ENCODE measurements at places on chromosomes 11 and 22.

DNA sequence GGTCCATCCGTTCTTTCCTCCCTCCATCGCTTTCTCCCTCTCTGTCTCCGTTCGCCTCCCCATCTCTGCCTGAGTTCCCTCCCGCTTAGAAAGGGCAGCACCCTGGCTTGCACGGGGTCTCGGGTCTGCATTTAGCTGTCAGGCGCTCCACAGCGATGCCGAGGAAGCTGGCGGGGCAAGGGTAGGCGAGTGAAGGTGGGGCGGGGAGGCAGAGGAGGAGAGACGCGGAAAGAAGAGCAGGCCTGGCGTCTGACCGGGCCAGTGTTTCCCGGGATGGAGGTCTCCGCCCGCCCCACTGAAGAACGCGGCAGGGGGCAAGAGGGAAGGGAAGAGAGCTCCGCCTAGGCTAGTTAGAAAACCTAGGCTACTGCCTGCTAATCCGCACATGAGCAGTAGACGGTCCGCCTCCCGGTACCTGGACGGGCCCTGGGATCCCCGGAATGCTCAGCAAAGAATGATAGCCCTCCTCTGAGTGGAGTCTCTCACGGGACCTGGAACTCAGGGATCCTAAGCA is 3922.5 kb upstream of the OR11H1 start:
- H3K4me3 ChIP-seq = no peak overlapping the region
- H3K36me3 ChIP-seq = no peaks in the 10 kb centered on the region
- no peak for DNase-seq

GRCh38 chr11:75105462-75105925 is 8.8 kb upstream of the OR2AT4 start:
- DNase-seq = peak; percentile 80
- H3K4me3 ChIP-seq = no peak overlapping the region
- H3K4me1 ChIP-seq = no peaks in the 10 kb centered on the region
- H3K27me3 ChIP-seq = no peaks in the 10 kb centered on the region

DNA sequence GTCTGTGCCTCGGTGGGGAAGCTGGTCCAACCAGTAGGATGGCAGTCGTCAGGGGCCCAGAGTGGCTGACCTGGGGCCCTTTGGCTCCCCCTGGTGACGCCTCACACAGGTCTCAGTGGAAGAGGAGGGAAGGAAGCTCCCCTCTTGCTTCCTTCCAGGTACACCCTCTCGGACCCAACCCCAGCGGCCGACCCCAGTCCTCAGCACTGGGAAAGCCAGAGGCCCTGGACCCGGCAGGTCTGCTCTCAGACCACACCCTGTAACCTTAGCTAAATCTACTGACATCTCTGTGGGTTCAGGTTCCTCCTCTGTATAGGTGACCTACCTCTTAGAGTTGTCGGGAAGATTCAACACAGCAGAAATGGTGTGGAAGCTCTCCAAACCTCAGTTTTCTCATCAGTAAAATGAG is 3.4 kb upstream of the SCUBE1 start:
- H3K27me3 ChIP-seq = peaks cover 3% of the 10 kb centered on the region
- no peak overlapping the region for H3K4me3 ChIP-seq
- no peaks in the 10 kb centered on the region for H3K36me3 ChIP-seq
- no peak overlapping the region for H3K27ac ChIP-seq

- no peak overlapping the region for H3K4me3 ChIP-seq
- DNase-seq = no peak
- H3K4me1 ChIP-seq = peaks cover 13% of the 10 kb centered on the region
- H3K27me3 ChIP-seq = no peaks in the 10 kb centered on the region
- no peaks in the 10 kb centered on the region for H3K36me3 ChIP-seq
Observed at GRCh38 chr11:110000850-110001249, 92.3 kb upstream of the ZC3H12C start.

- no peaks in the 10 kb centered on the region for H3K36me3 ChIP-seq
- H3K27ac ChIP-seq = no peak overlapping the region
- no peaks in the 10 kb centered on the region for H3K27me3 ChIP-seq
- no peak for DNase-seq
- no peak overlapping the region for H3K4me3 ChIP-seq
Observed at GRCh38 chr11:38476808-38477575, 1879.0 kb upstream of the RAG2 start.

DNA sequence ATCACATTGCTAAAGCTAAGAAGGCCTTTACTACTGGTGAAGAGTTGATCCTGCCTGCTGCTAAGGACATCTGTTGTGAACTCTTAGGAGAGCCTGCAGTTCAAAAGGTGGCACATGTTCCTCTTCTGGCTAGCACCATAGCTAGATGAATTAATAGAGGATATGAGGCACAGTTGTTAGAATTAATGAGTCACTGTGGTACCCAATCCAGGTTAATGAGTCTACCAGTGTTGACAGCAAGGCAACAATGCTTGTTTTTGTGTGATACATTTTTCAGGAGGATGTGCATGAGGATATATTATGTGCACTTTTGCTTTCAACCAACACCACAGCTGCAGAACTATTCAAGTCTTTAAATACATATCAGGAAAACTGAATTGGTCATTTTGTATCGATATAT is 12.0 kb downstream of the C11orf58 start:
- no peaks in the 10 kb centered on the region for H3K4me1 ChIP-seq
- DNase-seq = no peak
- no peak overlapping the region for H3K4me3 ChIP-seq
- H3K27me3 ChIP-seq = no peaks in the 10 kb centered on the region
- no peak overlapping the region for H3K27ac ChIP-seq

- no peaks in the 10 kb centered on the region for H3K27me3 ChIP-seq
- H3K36me3 ChIP-seq = no peaks in the 10 kb centered on the region
- no peaks in the 10 kb centered on the region for H3K4me1 ChIP-seq
- DNase-seq = no peak
Observed at GRCh38 chr11:4118107-4118506, 23.5 kb downstream of the RRM1 start.

DNA sequence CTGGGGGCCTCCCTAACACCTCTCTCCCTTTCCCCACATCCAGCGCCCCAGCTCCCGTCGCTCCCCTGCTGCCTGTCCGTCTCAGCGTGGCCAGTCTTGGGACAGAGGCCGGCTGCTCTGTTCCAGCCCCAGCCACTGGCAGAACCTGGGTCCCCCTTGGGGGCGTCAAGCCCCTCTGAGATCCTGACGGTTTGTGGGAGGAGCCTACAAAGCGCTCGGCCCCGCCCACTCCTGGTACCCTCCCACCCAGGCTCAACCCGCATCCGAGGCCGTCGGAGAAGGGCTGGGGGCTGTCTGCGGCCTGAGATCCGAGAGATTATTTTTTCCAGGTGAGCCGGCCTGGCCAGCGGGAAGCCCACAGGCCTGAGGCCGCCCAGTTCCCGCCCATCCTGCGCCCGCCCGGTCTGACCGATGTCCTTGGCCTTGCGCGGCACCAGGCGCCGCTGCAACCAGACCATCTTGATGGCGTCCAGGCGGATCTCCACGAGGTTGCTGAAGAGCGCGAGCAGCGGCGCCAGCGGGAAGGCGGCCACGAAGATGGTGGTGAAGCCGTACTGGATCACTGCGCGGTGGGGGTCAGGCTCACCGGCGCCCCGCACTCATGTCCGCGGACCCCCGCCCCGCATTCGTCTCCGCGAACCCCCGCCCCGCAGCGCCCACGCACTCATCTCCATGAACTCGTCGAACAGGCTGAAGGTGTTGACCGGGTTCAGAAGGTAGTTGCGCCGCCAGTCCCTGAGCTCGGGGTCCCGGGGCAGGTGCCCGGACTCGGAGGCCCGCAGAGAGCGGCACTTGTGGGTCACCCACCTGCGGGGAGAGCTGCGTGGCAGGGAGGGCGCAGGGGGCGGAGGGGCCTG is 5.5 kb upstream of the SIGIRR start:
- DNase-seq = no peak
- H3K4me3 ChIP-seq = no peak overlapping the region
- H3K4me1 ChIP-seq = peaks cover 37% of the 10 kb centered on the region
- no peak overlapping the region for H3K27ac ChIP-seq
- peaks cover 2% of the 10 kb centered on the region for H3K36me3 ChIP-seq
- H3K27me3 ChIP-seq = no peaks in the 10 kb centered on the region
